ENCODE measurements at places on chromosomes 5 and 9.
A peak's percentile ranks its signal among the peaks of the same experiment; 100 is the strongest.

- ATAC-seq = no peak
These were observed 235.4 kb downstream of the CACNA1B start for GRCh38 chr9:138112791-138113600.

- no peak for ATAC-seq
These were observed 177.5 kb downstream of the ZDHHC21 start for GRCh38 chr9:14515571-14516198.

- no peak for ATAC-seq
These were observed 12.6 kb downstream of the URM1 start for GRCh38 chr9:128383791-128384190.

DNA sequence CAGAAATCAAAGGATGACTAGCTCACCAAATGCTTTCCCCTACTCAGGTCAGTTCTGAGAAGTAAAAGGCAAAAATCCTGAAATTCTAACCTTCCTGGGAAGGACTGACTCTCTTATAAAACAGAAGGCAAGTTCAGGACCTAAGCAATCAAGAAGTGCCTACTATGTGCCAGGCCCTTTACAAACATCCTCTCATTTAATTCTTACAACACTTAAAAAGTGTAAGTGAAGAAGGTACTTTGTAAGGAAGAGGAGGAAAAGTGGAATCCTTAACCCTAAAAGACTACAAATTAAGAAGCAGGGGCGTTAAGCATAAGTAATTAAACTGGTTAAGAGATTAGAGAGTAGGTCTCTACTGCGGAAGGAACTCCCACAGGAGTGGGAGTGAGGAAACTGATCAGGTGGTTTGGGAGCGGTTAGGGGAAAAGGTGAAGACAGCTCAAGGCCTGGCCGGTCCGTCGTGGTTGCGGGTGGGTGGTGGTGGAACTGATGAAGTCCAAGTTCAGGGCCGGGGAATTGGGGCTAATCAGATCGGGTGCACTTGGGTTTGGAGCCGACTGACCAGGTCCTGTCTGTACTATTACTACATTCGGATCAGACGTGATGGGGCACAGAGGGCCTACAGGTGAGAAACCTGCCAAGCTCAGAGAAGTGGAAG lies 839 bp downstream of the MED27 start:
- no peak for ATAC-seq

GRCh38 chr5:88826646-88827585 lies 56.1 kb downstream of the MEF2C start:
- peak; percentile 79 for ATAC-seq

DNA sequence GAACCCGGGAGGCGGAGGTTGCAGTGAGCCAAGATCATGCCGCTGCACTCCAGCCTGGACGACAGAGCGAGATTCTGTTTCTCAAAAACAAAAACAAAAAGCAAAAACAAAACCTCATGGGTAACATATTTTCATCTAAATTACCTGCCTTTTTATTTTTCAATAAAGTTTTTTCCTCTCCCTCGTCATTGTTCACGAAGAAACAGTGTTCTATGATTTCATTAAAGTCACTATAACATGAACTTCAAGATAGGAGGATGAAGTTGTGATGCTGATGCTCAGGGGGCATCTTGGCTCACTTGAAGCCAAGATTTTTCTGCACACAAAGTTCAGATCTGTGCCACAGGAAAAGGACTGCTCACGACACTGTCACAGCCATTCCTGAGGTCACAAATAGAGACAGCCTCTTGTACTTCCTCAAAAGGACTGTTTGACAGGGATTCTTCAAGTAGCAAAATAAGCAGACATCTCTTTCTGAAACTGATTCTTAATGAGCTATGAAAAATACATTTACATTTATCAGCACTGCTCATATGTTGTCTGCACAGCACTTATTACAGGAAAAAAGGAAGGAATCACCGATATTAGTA lies 16.1 kb downstream of the NIPSNAP3B start:
- no peak for ATAC-seq

DNA sequence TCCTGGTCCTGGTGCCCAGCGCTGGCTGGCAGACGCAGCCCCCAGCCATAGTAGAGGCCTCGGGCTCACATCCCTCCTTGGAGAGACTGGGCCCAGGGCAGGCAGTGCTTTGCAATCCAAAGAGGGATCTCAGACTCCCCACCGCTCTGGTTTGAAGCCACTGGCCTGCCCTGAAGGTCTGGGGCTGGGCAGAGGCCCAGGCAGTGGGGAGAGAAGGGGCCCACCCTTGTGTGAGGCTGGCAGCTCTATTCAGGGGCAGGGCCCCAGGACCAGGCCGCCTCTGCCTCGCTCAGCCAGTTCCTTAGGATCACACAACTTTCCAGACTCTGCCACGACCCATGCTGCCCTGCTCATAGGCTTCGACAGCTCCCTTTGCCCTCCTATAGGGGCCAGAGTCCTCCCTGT lies 10.7 kb upstream of the SEC16A start:
- peak; percentile 3 for ATAC-seq

DNA sequence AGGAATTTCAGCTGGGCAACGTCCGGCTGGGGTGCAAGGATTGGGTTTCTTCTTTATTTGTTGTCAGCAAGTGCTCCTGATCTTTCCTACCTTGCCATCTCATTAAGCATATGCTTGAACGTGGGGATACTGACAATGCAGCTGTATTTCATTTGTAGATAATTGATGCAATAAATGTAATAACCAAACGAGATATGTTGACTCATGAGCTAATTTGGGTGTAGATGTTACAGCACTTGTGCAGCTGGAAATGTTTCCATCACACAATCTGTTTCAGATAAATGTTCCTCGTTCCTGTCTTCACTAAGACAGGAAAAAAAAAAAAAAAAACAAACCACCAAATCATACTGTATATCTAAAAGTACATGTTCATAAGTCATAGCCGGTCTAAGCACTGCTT lies 123.8 kb downstream of the DMRT2 start:
- no peak for ATAC-seq

DNA sequence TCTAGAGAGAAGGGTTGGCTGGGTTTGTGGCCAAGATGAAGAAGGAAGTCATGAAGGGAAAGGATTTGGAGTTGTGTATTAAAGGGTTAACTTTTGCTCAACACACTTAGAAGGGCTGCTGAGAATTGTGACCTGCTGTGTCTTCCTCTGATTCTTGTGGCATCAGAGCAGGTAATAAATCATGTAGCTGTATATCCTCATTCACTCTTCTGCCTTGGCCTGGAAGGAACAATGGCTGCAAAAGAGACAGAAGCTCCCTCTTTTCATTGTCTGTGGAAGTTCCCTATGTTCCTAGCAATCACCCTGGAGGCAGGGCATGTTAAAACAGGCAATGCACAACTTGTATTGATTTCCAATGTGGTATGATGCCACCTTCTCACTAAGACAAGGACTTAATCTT lies 159.1 kb downstream of the LRRC70 start:
- no peak for ATAC-seq

DNA sequence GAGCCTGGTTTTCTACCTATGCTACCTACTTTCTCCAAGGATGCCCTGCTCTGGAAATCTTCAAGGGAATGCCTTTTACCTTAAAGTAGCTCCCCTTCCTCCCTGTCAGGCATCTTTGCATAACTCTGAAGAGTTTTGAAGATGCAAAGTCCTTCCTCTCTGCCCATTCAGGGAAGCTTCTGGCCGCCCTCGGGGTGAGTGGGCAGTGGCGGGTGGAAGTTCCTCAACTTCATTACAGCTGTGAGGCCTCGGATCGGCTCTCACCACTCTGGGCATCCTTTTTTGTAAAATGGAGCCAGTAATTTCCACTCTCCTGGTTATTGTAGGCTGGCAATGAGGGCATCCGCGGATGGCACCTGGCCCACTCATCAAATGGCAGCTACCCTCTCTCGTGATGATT lies 31.7 kb upstream of the STXBP1 start:
- no peak for ATAC-seq

- ATAC-seq = no peak
These were observed 3.7 kb upstream of the PCDH1 start for GRCh38 chr5:141881886-141882285.

- peak; percentile 1 for ATAC-seq
These were observed 120.9 kb upstream of the TARS1 start for GRCh38 chr5:33319841-33320240.

- no peak for ATAC-seq
These were observed 217.2 kb downstream of the MELK start for GRCh38 chr9:36789886-36790285.

Data from gastroesophageal sphincter (tissue), 4 donors.